ENCODE measurements at places on chromosomes 5 and 9.

DNA sequence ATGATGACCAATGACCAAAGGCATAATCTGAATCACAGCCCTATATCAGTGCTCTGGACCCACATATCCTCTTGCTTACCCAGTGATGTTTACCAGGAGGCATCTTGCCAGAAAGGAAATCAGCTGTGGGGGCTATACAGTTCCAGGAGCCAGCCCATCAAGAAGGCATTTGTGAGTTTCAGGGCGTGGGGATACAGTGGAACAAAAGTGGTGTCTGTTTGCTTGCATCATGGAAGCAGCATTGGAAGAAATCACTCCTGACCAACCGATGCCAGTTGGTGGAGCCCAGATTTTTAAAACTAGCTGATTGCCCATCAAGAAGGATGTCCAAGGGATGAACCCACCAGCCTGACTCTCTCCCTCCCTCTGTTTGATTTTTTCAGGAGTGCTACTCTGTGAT, 106.5 kb upstream of the EGFLAM start:
- no peak for DNase-seq

GRCh38 chr5:54722846-54723433, 205.4 kb downstream of the SNX18 start:
- no peak for DNase-seq

DNA sequence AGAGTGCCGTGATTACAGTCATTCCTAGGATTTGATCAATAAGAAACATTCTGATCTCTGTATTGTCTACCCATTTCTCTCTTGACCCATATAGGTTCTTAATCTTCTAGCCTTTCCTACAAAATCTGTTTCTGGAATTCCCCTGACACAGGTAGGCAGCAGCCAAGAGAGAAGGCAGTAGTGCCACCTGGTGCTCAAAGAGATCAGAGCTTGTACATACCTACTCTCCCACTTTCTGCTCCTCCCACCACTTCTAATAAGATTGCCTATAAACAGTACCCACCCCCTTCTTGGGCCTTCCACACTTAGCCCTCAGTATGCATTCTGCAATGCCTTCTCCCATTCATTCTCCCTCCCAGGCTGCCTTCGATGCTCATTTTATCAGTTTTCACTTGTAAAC, 117.4 kb upstream of the RORB start:
- DNase-seq = peak; percentile 76

GRCh38 chr5:73592551-73592950, 27.0 kb downstream of the UTP15 start:
- DNase-seq = no peak

GRCh38 chr5:124627815-124628595, 118.4 kb downstream of the ZNF608 start:
- no peak for DNase-seq

DNA sequence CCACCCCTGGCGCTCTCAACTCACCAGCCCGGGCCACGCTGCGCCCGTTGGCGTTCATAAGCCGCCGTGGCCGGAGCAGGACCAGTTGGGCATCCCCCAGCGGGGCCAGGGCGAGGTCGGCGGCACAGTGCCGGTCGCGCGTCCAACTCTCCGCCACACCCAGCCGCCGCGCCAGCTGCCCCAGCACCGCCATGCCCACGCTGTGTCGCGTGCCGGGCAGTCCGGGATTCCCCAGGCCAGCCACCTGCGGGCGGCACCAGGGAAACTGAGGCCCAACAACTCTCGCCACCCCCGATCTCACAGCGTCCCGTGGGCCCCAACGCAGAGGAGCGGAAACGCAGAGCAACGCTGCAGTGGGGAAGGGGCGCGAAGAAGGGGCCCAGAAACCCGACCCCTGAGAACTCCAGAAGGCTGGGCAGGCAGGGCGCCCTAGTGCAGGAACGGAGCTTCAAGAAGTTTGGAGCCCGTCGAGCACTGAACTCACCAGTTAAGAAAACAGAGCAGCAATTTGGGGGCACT, 453 bp downstream of the PTRH1 start:
- no peak for DNase-seq

- DNase-seq = no peak
Measured at GRCh38 chr5:1503241-1504068, 20.3 kb downstream of the LPCAT1 start.

DNA sequence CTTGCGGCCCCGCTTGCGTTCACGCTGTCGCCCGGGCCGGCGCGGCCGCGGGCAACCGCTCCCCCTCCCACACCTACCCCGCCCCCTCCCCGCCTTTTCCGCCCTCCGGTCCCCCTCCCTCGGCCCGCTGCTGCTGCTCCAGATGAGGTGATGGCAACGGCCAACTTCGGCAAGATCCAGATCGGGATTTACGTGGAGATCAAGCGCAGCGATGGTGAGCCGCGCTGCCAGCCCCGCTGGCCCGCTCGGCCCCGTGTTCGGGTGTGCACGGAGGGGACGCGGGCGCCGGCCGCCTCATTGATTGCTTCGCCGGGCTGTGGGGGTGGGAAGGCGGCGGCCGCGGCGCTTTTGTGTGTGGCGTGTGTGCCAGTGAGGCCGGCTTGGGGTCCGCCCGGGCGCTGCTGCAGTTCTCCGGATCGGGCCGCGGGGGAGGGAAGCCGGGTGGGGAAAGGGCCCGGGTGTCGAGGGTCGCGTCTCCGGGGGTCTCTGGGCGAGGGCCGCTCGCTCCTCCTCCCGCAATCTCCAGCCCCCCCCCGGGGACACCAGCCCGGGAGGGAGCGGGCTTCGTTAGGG, 403 bp downstream of the KIF2A start:
- DNase-seq = peak; percentile 77

DNA sequence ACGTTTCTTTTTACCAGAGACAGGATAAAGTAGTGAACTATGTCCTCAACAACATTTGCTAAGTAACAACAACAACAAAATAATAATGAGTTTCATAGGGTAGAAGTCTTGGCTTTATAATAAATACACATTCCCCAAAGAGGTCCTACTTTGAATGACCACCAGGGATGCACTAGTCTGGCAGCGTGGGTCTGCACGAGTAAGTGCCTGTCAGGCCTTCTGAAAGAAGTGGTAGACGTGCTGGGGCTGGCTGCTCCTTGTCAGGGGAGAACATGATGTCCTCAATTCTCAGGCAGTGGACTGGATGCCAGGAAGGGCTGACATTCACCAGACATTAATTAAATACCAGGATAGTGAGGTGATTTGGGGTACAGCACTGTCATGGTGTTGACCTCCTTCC, 331.1 kb downstream of the TMEM38B start:
- DNase-seq = peak; percentile 11

DNA sequence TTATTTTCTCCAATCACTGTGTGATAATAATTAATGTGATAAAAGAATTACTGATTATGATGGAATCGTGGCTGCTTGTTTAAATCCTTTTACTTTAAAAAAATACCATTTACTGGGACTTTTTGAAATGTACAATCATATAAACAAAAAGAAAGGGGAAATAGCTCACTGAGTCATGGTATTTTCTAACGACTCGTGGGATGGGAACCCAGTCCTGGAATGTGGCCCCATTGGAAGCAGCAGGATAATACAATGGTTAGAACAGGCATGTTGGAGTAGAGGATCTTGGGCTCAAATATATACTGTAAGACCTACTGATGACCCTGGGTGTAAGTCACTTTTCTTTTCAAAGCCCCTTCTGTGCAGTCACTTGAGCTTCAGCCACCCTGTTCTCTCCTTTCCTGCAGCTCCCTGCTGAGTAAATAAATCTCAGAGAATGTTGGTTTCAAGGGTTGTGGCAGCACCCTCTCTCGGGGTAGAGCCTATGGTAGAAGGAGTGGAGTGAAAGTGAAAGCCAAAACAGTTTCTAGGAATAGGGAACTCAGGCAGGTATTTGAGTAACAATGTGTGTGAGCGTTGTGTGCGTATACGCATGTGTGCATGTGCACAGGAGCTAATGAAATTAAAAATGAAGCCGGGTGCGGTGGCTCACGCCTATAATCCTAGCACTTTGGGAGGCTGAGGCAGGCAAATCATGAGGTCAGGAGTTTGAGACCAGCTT, 40.8 kb upstream of the LARP1 start:
- DNase-seq = no peak

GRCh38 chr9:114591849-114592248, 4.3 kb downstream of the ATP6V1G1 start:
- DNase-seq = no peak

- no peak for DNase-seq
Measured at GRCh38 chr5:142608081-142608480, 77.8 kb downstream of the FGF1 start.

DNA sequence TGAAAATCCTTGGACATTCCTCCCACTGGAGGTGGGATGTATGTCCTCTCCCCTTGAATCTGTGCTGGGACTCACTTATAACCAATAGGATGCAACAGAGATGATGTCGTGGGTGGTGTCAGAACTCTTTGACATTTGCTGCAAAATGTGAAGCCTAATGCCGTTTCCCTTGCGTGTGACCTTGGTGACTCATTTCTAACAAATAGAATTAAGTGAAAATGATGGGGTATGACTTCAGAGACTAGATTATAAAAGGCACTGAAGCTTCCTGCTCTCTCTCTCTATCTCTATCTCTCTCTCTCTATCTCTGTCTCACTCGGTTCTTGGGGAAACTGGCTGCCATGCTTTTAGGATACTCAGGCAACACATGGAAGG, 126.1 kb upstream of the STC2 start:
- DNase-seq = no peak

DNA sequence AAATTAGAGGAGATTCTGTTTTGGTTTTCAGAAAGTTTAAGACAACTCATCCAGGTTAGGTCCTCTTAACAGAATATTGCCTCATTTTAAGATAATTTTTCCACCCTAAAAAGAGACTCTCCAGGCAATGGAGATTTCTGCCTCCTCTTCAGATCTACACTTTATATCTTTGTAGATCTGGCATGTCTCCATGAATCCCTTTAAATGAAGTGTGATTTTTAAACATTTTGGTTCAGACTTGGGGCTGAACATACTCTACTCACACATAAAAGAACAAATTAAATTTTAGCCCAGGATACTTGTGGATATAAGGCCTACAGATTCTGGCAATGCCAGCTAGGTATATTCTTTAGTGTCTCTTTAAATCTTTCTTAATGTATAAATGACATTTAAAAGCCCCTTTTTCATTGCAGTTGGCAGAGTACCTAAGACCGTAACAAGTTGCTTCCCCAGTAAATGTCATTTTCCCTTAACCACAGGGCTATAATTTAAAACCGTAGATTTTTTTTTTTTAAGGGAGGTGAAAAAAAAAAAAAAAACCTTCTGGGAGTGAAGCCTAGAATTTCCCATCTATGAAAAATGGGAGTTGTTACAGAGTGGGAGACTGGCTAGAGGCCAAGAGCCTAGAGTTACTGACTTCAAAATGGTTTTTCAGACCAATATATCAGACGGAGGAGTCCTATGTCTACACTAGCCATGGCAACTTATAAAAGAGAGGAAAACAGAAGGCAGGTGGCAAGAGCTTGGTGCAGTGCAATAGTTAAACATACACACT, 207.8 kb upstream of the TARS1 start:
- DNase-seq = no peak

- DNase-seq = no peak
Measured at GRCh38 chr5:179616002-179616594, 7.4 kb downstream of the HNRNPH1 start.

DNA sequence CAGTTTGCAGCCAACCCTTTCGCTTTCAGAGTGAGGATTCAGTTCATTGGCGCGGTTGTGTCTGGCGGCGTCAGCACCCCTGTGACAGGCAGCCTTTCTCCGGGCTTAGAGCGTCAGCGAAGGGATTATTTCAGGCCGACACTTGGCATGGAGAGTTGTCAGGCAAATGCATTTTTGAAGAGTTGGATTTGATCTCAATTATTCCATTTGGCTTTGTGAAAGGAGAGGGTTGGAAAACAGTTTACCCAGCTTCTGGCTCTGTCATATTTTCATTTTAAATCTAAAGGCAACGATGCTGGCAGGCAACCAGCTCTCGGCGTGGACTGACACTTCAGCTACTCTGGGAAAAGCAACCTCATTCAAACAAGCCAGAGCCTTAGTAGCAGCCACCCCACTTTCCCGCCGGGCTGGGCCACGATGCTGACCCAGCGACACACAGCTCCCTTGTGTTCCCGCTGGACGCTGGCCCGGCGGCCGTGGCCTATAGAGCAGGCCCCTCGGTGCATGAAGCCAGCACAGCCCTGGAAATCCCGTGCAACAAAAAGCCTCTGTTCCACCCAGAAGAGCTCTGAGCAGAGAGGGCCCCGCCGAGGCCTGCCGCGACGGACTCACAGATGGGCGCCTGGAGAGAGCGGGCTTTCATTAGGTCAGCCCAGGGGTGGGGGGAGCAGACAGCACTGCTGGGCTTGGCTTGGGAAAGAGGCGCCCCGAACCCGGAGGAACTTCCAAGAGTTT, 28.9 kb upstream of the LPCAT1 start:
- DNase-seq = peak; percentile 76

- peak; percentile 20 for DNase-seq
Measured at GRCh38 chr5:66436721-66437120, 159.5 kb upstream of the MAST4 start.

DNA sequence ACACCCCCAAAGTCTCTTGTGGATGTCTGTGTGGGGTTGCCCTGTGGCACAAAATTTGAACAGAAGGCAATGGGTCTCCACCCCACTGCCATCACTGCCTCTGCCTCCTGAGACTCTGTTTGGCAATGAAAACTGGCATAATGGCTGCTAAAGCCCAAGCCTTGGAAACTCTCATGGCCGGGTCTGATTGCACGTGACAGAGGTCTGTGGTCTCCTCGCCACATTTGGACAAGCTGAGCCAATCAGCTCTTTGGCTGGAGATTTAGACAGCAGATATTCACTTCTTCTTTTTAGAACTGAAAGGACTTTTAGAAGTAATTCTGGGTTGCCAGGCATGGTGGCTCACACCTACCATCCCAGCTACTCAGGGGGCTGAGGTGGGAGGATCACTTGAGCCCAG, 5.5 kb downstream of the GGTA1 start:
- DNase-seq = no peak

DNA sequence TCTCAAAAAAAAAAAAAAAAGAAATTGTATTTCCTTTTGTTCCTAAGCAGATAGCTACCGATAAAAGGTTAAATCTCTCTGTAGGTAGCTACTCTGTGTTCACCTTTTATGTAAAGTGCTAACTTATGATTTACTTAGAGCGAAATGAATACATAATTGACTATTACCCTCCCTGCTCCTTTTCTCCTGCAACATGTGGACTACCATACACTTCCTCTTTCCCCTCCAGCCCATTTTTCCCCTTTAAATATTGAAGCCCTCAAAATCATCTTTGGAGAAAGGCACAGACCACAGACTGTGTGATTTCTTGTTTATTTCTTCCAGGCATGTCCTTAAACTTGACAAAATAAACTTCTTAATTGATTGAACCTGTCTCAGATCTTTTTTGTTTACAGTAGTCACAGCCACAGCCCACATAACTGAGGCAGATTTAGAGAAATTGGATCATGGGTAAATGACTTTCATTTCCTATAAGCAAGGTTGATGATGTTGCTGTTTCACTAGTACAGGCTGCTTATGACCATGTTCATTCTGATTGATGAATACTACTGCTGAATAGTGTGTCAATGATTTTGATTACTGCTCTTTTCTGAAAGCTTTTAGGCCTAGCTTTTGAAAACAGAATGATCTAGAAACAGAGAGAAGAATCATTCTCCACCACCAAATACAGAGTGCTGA, 59.2 kb downstream of the PHAX start:
- DNase-seq = no peak

- DNase-seq = no peak
Measured at GRCh38 chr5:989961-990530, 18.6 kb upstream of the NKD2 start.

Measured in WERI-Rb-1 (cell line).